ENCODE measurements at places on chromosomes 12 and 14.

DNA sequence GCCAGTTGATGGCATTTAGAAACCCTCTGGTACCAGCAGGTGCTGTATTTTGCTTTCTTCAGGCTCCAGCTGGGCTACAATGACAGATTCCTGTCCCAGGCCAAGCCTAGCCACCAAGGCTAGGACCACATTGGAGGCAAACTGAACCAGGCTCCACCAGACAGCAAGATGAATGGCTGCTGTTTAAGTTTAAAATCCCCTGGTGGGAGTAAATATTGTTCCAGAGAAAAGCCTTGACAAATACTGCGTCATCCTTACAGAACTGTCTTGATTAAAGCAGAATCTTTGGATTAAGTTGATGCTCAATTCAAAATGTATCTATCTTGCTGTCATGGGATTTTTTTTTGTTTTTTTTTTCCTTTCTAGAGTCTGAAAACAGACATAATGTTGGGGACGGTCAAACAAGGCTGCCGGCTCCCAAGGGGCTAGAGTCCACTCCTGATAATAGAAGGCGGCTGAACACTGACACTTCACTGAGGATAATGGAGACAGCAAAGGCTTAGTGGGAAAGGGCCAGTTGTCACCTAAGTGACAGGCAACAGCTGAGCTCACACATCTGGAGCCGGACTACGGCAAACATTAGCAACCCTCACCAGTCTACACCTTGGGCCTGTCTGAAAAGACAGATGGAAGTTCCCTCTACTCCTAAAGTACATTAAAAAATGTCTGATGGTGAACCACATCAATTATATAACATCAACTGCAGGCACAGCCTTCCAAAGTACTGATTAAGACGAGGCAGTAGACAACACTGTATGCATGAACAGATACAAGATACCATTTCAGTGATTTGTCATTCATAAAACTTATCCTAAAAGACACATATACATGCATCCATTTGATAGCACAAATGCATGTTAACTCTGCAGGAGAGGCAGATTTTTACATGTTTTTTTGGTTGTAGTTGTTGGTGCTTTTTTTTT is 1.7 kb downstream of the PRICKLE1 start:
- no peak for DNase-seq

DNA sequence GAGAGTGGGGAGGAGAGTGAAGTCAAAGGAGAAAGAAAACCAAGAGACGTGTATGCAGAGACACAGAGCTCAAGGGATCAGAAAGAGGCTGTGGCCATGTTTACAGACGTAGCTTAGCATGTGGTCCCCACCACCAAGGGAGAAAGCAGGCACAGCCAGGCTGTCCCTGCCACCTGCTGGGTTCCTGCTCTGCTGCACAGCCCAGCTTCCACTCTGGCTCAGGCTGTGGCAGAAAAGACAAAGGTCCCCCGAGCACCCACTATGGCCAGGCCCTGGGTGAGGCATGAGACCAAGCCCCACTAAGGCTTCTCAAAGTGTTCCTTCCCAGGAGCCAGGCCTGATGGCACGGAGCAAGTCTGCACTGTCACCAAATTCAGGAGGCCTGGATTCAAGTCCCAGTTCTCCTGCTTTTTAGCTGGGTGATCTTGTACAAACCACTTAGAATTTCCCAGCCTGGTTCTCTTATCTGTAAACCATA is 25.9 kb upstream of the COL2A1 start:
- DNase-seq: no peak

GRCh38 chr12:102438827-102439210 is 41.5 kb downstream of the IGF1 start:
- DNase-seq: no peak

- DNase-seq: no peak
Observed at GRCh38 chr12:122174155-122174845, at the start of gene IL31. Gene IL31, minus strand, starts transcription at chr12:122174221. Its CDS starts 49 bp downstream, at chr12:122174172.

GRCh38 chr14:70934502-70935134 is 27.4 kb downstream of the PCNX1 start:
- DNase-seq: no peak

DNA sequence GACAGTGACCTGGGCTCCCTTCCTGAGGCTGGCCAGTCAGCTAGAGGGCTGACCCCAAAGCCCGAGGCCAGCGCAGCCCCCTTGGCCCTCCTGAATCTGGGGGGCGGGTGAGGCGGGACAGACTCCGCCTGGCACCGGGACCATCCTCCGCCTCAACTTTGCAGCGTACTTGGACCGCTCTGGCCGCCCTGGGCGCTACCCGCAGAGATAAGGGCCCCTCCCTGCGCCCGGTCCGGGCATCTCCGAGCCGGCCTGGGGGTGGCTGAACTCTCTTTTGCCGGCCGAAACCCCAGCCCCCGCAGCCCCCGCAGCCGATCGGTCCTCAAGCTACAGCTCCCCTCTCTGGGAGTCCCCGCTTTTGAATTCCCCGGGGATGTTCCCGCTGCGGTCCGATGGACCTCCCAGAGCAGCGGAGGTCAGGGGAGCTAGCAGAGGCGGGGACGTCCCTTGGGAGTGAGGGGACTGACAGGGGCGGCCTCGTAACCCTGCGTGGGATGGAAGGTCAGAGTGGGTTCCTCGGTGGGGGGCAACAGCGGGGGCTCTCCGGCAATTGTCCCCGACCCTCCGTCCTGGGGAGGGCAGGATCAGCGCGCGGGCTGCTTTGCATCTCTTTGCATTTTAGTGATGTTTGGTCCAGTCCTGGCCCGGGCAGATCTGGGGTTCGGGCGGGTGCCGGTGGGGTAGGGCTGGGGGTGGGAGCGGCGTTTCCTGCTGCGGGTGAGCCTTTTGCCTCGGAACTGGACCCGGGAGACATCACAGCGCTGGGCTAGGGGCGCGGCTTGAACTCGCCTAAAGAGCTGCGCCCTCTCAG is at the start of gene CRIP1:
Gene CRIP1, plus strand, starts transcription at position 724 of the 811 bp plus-strand sequence. CDS start 374 bp downstream, outside the sequence.
- DNase-seq: no peak

GRCh38 chr12:7915661-7916403 is 20.2 kb downstream of the SLC2A3 start:
- no peak for DNase-seq

GRCh38 chr12:67437011-67437410 is 167.9 kb downstream of the CAND1 start:
- no peak for DNase-seq

GRCh38 chr14:90034835-90035525 is 26.8 kb upstream of the KCNK13 start:
- peak; percentile 3 for DNase-seq
